GDM1 (cell line): ENCODE measurements at places on chromosomes 12 and 14.

DNA sequence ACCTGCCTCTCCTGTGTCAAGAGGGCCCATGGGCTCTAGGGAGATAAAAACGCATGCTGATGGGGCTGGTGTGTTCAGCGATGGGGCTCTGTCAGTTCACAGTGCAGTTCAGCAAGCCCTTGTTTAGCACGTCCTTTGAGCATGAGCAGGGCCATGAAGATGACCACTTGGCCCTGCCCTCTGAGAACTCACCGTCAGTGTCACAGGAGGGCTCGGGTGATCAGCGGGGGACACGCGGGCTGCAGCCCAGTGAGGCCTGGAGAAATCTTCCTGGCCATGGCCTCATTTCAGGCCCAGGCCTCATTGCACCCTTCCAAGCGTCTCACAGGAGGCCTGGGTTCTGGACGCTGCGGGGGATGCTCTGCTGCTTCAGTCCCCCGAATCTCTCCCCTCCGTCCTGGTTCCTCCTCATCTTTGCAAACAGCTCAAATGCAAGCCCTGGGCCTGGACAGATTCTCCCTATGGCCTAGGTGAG is 181.6 kb downstream of the ADGRD1 start:
- DNase-seq: no peak

- no peak for DNase-seq
Observed at GRCh38 chr12:124560146-124560890, 7.1 kb downstream of the NCOR2 start.

- no peak for DNase-seq
Observed at GRCh38 chr12:46065412-46066166, 75.2 kb upstream of the SCAF11 start.

DNA sequence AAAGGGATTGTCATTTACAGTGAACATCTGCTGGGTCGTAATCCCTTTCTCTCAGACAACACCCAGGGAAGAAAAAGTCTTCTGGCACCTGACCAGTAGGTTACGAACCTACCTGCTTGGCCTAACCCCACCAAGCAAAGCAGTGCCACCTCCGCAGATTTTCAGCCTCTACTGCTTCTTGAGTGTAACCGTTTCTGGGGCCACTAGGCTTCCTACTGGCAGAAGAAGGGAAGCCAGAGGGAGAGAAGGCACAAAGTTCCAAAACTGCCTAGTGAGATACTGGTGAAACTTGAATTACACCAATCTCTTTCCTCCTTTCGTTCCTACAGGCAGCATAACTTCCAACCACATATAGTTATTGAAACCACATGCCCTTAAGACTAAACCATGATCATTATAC is 383.6 kb downstream of the BCAT1 start:
- DNase-seq: no peak

GRCh38 chr12:49366652-49367380 is 446 bp upstream of the SPATS2 start:
- DNase-seq: peak; percentile 94
